T47D (cell line): ENCODE measurements at places on chromosomes 12 and 14.

DNA sequence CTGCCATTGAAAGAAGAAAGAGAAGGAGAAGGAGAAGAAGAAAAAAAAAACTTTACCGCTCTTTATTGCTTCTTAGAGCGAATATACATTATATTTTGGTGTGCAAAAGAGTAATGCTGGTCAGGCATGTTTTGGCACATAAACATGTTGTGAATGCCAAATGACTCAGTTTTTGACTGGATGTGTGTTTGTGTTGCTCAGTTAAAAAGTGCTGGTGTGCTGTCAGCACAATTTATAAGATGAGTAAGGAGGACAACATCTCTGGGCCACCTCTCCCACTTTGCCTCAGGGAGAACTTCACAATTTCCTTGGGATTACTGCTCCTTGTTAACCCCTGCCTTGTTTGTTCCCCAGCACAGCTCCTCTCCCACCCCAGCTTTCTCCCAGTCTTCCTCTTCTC lies 584.8 kb downstream of the ETNK1 start:
- DNase-seq = no peak

GRCh38 chr12:121430833-121431415 lies 31.0 kb downstream of the RNF34 start:
- DNase-seq = no peak

DNA sequence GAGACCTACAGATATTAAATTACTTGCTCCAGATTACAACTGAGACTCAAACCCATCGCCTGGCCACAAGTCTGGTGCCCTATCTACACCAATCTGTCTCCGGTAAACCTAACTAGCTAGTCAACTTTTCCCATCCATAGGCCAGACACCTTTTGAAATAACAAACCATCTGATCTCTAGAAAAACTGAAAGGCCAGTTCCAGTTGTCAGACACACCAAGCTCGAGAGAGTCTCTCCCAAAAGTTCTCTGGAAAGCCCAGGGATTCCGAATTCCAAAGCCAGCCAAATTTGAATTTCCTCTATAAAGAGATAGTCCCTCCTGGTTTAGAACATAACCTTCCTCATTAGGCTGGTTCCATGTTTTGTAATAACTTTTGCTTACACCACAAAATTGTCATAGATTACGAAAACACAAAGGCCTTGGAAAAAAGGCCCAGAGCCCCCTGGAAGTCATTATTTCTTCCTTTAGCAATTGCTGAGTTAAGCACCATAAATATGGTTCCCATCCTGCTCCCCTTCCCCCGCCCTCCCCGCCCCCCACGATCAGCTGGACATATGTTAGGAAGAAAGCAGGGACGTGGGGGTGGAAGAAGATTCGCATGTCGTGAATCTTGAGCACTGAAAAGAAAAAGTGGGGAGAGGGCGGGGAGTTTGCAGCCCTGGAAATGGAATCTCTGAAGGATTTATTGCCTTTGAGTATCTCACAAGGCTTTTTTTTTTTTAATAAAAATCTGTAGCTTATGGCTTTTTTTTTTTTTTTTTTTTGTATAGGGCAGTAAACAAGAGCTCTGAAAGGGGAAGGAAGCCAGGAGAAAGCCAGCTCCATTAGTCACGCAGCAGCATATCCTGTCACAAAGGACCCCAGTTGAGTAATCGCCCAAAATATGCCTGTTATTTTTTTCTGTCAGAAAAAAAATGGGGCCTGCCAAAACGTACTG lies 110.4 kb downstream of the ZFP36L1 start:
- no peak for DNase-seq

DNA sequence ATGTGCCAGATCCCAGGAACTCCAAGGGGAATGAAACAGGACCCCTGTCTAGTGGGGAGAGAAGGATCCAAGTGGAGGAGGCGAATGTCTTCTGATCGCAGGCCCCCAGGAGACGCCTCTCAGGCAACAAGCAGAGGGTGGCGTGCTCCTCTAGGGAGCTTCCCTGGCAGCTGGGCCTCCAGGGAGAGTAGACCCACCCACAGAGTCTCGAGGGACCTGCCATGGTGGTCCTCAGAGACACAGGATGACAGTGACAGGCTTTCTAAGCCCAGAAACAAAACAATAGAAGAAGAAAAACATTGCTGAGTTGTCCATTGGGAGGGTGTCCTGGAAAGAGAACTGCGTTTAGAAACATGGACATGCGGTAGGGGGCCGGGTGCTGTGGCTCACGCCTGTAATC lies 140.6 kb upstream of the MAP1LC3B2 start:
- no peak for DNase-seq

DNA sequence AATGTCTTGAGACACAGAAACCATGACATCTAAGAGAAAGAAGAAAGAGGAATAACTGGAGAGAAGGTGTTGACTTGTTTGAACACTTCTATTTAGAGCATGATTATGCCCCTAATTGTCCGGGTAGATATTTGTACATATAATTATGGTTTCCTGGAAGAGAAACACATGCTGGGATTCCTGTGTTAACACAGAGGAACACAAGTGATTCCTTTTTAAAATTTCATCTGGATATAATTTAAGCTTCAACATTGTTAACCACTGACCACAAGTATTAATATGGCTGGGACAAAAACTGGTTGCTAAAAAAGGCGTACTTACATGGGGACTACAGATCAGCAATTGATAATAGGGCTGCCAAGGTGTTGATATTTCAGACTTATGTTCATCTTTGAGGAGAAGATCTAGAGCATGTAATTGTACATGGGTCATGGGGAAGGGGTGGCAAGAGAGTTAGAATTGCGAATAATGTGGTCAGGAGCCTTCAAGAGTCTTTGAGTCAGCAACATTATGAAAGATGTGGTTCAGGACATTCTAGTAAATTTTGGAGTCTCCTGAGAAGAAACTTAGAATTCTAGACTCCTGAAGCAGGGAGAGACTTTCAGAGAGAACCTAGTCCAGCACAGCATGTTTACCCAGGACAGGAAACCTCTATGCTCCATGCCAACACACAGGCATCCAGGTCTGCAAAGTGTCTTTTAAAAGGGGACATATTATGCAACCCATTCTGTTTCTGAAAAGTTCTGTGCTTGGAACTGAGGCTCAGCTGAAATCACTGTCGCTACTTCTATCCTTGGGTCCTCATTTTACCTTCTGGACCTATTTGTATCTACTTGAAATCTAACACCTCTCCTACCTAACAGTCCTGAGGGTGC lies 56.5 kb downstream of the SLC38A1 start:
- no peak for DNase-seq

DNA sequence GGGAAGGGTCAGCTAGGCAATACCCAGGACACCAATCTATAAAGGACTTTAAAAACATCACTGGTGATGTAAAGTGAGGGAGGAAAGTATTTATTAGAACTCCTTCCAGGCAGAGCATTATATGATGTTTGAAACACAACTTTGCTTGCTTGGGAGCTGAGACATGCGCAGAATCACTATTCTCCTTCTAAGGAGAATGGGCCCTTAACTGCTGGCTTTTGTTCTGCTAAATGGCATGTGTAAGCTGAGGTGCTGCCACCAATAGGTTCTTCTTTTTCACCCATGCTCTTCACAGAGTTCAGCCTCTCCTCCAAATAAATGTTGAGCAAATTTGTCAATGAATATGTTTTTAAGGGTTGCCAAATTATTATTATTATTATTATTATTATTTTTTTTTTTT lies 3.9 kb downstream of the STAC3 start:
- no peak for DNase-seq

DNA sequence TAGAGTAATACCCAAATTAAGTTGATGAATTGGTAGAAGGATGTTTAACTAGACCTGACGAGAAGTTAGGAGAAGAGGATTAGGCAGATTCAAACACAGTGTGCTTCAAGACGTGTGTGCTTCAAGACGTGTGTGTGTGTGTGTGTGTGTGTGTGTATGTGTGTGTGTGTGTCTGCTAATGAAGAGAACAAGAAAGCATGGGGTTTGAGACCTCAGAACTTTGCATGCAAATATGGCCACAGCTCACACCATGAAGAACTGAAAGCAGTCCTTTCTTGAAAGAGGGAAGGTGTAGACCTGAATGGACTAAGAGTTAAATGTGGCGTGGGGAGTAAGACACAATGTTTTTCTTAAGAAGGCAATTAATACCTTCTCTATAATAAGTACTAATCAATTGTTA lies 32.5 kb upstream of the SSPN start:
- DNase-seq = no peak

- DNase-seq = no peak
Observed at GRCh38 chr12:130083002-130083401, 79.3 kb upstream of the FZD10 start.

- DNase-seq = no peak
Observed at GRCh38 chr12:108341356-108341755, 2.2 kb upstream of the CMKLR1 start.

GRCh38 chr14:55412676-55413075 lies 1.0 kb upstream of the ATG14 start:
- no peak for DNase-seq

DNA sequence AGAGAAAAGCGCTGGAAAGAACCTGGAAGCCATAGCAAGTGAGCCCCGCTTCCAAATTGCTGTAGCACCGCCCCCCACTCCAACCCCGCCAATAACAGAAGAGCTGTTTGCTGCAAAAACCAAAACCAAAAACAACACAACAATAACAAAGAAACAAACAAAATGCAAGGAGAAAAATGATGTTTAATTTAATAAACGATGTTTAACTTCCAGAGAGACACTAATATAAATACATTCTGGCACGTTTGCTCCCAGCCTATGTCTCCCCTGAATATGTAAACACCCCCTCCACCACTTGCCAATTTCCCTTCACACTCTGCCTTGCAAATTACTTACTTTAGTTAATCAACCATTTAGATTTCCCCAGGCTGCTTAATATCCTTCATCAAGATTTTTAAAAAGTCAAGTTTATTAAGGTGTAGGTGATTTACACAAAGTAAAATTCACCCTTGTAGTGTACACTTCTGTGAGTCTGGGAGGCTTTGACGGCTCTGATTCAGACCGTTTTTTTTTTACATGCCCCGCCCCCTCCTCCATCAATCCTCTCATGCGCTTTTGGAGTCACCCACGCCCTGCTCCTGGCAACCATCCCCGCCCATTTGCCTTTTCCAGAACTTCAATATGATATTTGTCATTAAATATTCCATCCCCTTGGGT lies 482 bp upstream of the IFI27L2 start:
- DNase-seq = peak; percentile 60

GRCh38 chr14:99174770-99175319 lies 97.2 kb downstream of the BCL11B start:
- no peak for DNase-seq

GRCh38 chr12:94872007-94872653 lies 131.4 kb downstream of the NDUFA12 start:
- DNase-seq = peak; percentile 77

DNA sequence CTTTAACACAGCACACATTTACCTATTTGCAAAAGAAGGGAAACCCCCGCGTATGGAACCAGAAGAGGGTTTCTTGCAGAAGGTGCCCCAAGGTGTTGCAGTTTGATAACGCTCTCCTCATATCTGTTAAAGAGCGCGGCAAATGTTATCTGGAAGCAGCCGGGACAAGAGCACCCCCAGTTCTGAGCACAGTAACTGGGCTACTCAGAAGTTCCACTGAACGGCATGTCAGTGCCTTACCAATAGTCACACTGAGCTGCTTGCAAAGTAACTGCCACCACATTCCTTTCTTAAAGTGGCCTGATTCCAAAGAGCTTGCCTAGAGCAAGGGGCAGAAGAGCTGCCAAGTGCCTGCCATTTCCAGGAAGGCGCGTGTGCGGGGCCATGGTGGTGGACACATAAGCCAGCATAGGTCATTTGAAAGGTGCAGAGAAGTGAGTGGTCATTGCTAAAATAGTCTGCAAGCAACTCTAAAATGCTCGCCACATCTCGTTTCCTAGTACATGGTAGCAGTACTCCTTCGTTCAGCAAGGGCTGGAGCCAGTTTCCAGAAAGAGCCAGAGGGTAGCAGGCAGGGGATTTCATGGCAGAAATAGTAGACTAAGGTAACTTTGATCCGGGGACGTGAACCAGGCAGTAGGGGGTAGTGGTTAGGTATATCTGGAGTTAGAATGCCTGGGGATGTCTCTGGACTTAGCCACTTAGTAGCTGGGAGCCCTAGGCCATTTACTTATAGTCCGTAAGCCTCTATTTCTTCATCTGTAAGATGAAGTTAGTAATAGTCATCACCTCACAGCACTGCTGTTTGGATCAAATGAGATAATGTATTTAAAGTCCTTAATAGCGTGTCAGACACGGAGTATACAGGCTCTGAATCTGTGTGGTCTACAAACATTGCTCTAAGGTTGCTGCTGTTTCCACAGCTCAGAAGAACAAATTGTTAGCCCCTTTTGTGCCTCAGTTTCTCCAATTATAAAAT lies 37.6 kb downstream of the SPTB start:
- DNase-seq = peak; percentile 44

DNA sequence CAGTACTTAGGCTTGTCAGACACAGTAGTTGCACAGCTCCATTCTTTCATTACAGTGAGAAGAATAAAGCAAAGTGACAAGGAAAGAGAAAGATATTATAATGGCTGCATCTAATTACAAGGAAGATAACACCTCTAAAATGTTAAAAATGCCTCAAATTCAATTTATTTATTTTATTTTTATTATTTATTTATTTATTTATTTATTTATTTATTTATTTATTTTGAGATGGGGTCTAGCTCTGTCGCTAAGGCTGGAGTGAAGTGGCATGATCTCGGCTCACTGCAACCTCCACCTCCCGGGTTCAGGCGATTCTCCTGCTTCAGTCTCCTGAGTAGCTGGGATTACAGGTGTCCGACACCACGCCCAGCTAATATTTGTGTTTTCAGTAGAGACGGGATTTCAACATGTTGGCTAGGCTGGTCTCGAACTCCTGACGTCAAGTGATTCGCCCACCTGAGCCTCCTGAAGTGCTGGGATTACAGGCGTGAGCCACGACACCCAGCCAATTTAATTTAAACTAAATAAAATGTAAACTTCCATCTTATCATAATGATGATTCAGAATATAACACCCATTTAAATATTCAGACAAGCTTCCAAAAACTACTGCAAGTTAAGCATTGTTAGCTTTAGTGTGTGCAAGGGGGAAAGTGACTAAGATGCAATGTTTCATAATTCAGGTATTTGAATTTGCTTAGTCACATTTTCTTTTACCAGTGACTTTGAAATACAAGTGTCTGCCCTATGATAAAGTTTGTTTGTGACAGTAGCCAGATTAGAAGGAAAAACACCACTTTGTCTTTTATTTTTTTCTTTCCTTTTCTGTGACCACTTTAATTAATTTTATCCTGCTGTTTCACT lies 2.4 kb upstream of the CFAP54 start:
- no peak for DNase-seq

- no peak for DNase-seq
Observed at GRCh38 chr12:50567926-50568325, 63.1 kb downstream of the DIP2B start.

GRCh38 chr14:50676814-50677516 lies 8.9 kb upstream of the SAV1 start:
- DNase-seq = no peak
